Activated CD4-positive, CD25-positive, alpha-beta regulatory T cell treated with anti-CD3 and anti-CD28 coated beads, Interleukin-2, amount 50 U/mL, for 24 hours (primary cell): ENCODE measurements at places on chromosomes 2 and 18.

- no peak for ATAC-seq
Observed at GRCh38 chr2:40412456-40412855, 39.4 kb downstream of the SLC8A1 start.

GRCh38 chr2:28821295-28821958 is 10.8 kb downstream of the SPDYA start:
- no peak for ATAC-seq

DNA sequence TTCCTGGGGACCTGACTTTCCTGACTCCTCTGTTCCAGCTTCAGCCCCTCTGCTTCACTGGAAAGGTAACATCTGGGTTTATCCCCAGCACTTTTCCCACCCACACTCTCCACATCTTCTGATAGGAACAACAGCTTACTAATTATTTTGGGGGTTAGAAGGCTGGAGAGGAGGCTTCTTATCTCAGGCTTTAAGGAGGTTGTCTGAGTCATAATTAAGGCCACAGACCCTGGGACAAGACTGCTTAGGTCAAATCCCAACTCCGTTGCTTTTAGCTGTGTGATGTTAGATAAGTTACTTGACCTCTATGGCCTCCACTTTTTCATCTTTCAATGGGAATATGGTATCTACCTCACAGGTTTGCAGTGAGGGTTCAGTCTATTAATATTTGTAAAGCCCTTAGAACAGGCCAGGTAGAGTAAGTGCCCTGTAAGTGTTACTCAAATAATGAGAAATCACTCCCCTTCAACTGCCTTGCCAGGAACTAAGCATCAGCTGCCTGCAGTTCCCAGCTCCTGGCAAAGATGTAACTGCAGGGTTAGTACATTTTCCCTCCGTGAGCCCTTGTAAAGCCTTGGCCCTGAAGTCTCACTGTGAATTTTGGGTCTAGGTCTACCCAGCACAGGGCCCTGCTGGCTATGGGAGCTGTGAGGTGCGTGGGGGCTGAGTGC is 123.6 kb downstream of the MTX2 start:
- ATAC-seq, result no peak

DNA sequence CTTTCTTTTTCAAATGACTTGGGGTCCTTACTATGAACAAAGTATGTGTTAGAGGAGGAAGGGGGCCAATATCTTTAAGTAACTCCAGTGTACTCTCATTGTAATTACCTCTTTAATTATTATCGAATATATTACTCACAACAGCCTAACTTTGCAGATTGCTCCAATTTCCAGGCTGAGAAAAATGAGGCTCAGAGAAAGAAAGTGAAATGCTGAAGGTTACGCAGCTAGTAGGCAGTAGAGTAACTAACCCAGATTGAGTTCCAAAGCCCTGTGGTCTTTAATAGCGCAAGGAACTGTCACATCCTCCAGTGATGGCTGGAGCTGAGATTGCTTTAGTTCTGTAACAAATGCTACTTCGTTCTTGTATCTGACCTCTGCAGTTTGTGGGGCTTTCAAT is 2.2 kb upstream of the GYPC start:
- ATAC-seq, result no peak

- no peak for ATAC-seq
Observed at GRCh38 chr2:175854665-175855064, 147.4 kb downstream of the LNPK start.

DNA sequence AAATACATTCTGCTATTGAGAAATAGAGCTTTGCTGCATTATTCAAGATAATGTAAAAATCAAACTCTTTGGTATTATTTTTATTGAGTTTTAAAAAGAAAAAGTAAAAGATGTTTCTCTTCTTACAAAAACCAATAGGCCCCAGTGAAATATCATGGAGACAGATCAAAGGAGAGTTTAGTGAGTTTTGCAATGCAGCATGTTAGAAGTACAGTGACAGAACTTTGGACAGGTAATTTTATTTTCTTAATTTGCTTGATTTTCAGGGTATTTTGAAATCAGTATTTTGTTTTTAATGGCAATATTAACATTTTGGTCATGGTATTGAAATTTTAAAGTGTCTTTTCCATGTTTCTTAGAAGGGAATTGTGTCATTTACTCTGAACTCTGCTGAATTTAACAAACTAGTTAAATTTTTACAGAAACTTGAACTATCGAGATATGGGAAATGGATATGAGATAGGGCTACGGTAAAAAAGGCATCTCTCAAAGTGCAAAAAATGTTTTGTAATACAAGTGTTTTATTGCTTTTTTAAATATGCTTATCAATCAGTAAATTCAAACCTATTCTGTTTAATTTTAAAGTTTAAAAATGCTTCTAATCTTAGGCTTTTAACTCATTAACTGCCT is 13.8 kb downstream of the DNAJC10 start:
- ATAC-seq, result no peak
